ENCODE measurements at places on chromosomes 1 and 21.

- no peak for DNase-seq
Measured at GRCh38 chr1:191528275-191528674, 630.0 kb upstream of the RGS18 start.

GRCh38 chr21:35368326-35368725, 319.2 kb upstream of the RUNX1 start:
- no peak for DNase-seq

- DNase-seq, result no peak
Measured at GRCh38 chr1:206851341-206852010, 13.9 kb upstream of the IL20 start.

- DNase-seq, result no peak
Measured at GRCh38 chr1:222522105-222522915, 25.6 kb downstream of the HHIPL2 start.

GRCh38 chr1:31715087-31715872, 11.5 kb upstream of the COL16A1 start:
- no peak for DNase-seq

- DNase-seq, result no peak
Measured at GRCh38 chr1:27634985-27635367, at the start of gene FGR. FGR (minus strand) TSS chr1:27635185; CDS start chr1:27623916, 11,269 bp downstream.

DNA sequence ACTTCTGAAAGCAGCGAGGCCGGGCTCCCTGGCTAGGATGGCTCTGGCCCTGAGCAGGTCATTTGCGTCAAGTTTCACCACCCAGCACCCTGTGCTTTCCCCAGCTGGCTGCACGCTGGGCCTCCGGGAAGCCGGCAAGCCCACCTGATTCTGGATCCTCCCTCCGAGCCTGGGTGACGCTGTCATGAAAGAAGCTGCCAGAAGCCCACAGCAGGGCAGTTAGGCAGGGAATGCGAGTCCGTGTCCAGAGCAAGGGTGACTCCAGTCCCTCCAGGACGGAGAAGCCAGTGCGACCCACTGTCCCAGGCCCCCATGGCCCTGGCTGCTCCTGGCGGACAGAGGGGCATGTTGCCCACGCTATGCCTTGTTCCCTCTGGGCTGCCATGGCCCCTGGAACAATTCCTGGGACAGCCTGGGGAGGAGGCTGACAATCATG, 44.4 kb upstream of the PCBP3 start:
- no peak for DNase-seq

DNA sequence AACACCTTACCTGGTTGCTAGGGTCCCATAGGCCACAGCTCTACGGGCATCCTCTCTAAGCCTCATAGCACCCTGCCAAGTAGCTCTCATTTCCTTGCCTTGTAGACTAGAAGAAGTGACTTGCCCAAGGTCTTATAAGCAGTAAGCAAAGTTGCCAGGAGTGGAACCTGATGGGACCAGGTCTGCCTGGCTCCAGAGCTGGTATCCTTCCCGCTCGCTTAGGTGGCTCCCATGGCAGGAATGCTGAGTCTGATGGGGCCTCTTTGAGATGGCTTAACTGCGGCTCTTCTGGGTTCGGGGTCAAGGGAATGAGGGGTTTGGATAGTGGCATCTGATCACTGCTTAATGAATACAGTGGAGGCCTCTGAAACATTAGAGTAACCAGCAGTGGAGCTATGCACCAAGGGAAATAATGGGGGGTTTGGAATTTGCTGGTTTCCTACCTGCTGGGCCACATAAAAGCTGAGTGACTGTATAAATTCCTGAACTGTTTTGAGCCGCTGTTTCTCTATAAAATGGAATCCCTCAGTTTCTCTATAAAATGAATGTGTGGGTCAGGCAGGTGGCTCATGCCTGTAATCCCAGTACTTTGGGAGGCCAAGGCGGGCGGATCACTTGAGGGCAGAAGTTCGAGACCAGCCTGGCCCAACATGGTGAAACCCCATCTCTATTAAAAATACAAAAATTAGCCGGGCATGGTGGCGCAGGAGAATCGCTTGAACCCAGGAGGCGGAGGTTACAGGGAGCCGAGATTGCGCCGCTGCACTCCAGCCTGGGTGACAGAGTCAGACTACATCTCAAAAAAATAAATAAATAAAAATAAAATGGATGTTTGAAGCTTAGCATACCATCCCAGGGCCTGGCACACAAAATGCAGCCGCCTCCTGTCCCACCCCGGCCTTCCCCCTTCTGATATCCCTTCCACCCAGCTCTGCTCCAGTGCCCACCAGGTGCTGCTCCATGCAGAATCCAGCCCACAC, 12.4 kb downstream of the FAM151A start:
- no peak for DNase-seq

- DNase-seq, result no peak
Measured at GRCh38 chr1:116334868-116335635, 38.0 kb upstream of the ATP1A1 start.

- no peak for DNase-seq
Measured at GRCh38 chr1:94094469-94095111, 26.4 kb downstream of the ABCA4 start.
